Stimulated activated CD4-positive, alpha-beta T cell treated with anti-CD3 and anti-CD28 coated beads, Interleukin-1b, Interleukin-23, amount 100 ng/mL, for 4 hours (primary cell): ENCODE measurements at places on chromosomes 11 and 22.

DNA sequence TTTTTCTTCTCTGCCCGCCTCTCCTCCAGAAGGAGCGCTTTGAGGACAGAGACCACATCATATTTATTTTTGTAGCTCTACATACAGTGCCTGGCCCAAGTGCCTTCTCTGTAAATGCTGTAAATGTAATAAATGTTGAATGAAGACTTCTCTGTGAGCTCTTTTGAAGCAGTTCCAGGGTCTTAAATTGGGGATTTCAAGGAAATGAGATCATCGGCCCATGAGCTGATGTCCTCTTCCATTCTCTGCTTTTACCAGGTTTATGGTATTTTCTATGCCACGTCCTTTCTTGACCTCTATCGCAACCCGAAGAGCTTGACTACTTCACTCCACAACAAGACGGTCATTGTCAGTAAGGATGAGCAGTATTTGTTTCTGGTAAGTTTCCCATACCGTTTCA is 165.7 kb upstream of the SORL1-AS1 start:
- no peak for DNase-seq

DNA sequence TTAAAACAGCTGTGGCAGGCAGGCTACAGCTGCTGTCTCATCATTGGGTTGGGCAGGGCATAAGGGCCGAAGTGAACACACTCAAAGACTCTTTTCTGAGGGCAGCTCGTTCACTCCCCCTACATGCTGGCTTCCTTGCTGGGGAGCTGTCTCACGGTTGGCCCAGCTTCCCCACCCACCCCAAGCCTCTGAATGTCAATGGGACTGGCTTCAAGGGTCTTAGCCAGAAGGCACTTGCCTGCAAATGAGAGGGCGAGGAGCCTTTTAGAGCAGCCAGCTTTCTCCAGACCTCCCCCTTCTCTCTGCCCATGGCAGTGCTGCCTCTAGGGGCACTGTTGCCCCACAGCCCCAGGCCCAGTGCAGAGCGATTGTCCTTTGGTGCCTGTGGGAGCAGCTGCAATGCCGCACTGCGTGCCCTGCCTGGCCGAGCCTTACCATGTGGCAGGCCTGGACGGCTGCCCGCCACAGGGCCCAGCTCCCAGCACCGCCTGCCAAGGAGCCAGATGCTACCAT is 94.7 kb upstream of the RASSF10 start:
- DNase-seq: no peak

- no peak for DNase-seq
Observed at GRCh38 chr11:2382129-2382517, 5.0 kb downstream of the CD81 start.

DNA sequence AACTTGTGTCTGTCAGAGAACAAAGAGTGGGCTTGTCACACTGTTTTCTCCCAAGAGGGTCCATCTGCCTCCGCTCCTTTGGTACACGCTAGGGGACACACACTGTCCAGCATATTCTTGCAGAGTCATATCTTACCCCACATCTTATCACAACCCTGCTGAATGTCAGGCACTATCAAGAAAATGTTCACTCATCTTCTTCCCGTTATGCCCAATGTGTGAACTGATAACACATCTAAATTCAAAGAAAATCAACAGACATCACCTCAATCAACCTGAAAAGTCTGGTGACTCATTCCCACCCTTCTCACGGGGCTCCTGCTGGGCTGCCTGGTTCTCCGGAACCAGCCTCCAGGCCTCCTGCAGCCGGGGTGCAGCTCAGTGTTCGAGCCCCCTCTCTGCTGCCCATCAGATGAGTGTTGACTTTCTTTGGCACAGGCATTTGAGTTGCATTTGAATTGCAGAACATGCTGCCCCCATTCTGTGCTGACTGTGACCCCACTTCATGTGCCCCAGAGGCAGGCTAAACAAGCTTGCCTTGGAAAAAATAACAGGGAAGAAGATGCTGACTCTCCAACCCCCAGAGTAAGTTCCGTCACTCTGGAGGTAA is 19.4 kb downstream of the GRAP2 start:
- DNase-seq: peak; percentile 48

GRCh38 chr11:66328302-66329144 is 7.7 kb downstream of the RIN1 start:
- peak; percentile 78 for DNase-seq

DNA sequence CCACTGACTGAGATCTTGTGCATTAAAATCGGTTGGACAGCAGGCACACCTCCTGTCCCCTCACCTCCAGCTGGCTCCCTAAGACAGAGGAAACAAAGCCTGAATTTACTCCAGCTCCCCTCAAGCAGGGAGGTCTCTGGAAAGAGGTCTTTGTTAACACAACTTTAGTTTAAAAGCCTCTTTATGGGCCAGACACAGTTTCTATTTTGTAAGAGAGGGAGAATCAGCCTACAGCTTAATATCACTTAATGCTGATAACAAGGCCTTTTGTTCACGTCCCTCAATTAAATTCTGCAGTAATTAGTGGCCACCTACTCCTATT is 36.3 kb downstream of the PLEKHA7 start:
- no peak for DNase-seq

- no peak for DNase-seq
Observed at GRCh38 chr11:107018902-107019493, 722 bp upstream of the GUCY1A2 start.

DNA sequence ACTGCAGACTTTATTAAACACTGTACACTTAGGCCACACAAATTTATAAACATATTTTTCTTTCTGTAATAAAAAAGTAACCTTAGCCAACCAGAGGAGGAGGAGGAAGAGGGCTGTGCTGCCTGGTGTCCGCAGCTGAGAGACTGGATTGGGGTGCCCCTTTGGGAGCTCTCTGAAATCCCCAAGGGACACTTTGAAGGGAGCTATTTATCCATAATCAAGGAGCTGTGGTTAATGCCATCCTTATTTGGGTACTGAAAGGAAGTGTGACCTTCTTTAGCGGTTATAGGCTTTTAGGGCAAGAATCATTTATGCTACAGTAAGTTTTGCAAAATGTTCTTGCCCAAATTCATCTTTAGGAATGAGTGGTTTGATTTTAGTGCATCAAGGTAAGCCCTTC is 125.8 kb downstream of the RASSF10 start:
- no peak for DNase-seq

GRCh38 chr11:116360221-116360941 is 412.4 kb downstream of the BUD13 start:
- DNase-seq: no peak

- no peak for DNase-seq
Observed at GRCh38 chr11:64303109-64304031, 2.0 kb upstream of the ESRRA start.

GRCh38 chr22:29519996-29520395 is 33.6 kb downstream of the THOC5 start:
- no peak for DNase-seq

GRCh38 chr11:26014456-26015115 is 317.3 kb upstream of the ANO3 start:
- no peak for DNase-seq

DNA sequence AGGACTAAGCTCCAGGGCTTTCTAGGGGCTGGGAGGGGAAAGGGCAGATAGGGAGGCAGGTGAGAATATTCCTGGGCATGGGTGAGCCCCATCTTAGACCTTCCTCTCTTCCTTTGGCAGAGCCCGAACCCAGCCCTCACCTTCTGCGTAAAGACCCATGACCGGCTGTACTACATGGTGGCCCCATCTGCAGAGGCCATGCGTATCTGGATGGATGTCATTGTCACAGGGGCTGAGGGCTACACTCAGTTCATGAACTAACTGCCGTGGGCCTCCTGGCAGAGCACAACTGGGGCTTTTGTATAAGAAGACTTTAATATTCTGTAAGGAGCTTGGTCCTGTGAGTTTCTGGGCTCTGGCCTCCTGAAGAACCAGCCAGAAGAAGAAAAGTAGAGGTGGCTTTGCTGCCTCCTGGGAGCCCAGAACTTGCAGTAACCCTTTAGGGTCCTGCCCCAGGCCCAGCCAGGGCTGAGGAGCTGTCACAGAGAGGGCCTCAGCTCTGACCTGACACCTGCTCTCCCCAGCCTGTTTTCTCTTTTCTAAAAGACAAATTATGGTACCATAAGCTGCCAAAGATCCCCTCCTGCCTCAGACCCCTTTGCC is 22.8 kb downstream of the TREH start:
- no peak for DNase-seq

DNA sequence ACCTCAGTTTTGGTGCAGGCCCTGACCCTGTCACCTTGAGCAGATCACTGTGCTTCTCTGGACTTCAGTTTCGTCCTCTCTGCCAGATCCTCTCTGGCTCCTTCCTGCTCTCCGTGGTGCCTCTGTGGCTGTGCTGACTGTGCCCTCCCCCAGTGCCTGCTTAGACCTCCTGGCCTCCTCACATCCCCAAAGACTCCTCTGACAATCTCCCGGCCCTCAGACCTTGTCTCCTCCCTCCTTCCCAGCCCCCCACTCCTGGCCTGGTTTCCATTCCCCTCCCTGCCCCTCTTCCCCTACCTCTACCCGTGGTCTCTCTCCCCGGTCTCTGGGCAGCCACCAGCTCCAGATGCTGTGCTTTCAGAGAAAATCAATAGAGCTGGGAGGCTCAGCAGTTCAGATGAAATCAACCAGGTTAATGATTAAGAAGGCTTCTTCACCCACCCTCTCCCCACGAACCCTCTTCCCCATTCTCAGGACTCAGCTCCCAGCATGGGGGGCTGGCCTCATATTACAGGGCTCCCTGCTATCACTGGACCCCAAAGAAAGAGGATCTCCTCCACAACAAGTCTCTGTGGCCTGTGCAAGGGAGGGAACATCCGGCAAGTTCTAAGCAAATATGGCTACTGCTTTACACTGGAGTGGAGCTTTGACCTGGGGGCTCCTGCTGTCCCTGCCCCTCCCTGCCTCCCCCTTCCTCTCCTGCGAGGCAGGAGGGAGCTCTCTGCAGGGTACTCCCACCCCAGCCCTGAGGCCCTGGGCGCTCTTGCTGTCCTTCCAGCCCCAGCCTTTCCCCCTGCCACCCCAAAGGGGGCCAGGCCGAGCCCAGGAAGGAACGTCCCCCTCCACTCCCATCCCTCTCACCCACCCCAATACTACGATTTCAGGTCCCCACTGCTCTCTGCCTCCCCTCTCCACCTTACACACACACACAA is 8.5 kb downstream of the BACE1-AS start:
- no peak for DNase-seq

DNA sequence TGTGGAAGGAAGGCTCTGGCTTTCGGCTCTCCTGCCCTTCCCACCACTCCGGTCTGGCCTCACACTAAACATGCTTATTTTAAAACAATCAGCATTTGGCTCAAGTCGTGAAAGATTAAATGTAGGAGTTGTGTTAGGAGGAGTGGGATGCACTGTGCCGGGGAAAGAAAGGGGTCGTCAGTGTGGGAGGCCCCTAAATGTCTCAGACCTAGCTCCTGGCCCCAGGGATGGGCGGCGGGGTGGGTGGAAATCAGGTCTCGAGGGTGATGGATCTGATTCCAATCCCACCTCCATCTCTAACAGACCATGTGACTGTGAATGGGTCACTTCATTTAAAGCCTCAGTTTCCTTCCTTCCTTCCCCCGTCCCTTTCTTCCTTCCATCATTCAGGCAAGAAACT is 6.9 kb upstream of the SHISAL1 start:
- DNase-seq: no peak

GRCh38 chr11:124302347-124303125 is 11.2 kb downstream of the OR8D1 start:
- DNase-seq: no peak

- no peak for DNase-seq
Observed at GRCh38 chr11:13721760-13722159, 53.3 kb downstream of the FAR1 start.

GRCh38 chr11:2089536-2090165 is 49.5 kb downstream of the IGF2 start:
- DNase-seq: no peak

- no peak for DNase-seq
Observed at GRCh38 chr11:73656985-73657384, 10.6 kb downstream of the PLEKHB1 start.

- DNase-seq: no peak
Observed at GRCh38 chr11:2534134-2534956, 89.5 kb downstream of the KCNQ1 start.

DNA sequence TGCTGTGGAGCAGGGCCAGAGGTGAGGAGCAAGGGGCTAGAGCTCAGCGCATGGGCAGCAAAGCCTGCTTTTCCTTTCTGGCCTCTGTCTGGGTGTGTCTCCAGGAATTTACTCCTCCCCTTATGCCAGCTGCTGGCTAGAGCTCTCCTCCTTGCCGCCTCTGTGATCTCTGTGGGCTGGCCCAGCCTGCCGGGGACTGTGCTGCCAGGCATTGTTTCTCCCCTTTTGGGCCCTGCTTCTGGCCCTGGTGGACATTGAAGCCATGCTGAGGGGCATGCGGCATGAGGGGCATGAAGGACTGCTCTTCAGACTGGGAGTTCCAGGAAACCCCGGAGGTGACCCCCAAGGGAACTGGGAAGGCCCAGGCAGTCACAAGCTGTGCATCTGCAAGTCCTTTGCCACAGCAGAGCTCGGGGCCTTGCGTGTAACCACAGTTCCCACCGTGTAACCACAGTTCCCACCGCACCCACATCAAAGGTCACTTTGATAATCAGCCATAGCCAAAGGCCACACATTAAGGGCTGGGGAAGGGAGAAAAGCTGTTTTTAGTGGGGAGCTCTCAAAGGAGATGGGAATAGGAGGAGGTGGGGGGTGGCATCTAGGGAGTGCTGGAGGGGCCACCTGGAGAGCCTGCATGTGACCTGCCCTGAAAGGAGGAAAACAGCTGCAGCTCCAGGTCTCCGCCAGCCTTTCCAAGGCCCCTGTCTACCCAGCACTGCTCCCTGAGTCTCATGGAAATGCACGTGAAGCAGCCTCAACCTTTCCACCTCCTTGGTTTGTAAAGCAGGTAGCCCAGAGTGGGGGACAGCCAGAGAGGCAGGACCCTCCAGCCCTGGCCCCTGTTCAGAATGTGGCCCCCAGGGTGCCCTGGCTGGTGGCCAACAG is 62.3 kb downstream of the PPFIBP2 start:
- DNase-seq: no peak

DNA sequence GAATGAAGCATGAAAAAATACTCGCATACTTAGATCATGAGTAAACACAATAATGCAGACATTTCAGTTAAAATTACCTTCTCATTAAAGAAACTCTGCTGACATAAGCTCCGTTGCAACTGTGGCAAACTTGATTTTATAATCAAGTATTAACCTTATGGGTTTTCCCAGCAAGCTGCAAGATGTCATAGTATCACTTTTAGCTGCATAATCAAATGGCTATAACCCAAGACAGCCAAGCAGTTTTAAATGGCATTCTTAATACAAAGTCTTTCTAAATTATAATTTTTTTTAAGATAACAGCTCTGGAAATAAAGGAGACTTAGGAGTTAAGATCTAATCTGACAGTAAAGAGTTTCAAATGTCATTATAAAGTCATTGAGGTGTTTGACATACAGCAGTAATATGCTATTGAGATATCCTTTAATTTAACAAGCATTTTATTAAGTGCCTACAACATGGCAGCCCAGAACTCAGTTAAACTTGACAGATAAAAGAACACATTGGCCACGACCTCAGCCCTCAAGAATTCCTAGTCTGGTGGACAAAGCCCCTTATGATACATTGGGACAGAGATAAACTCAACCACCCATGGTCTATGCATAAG is 163.1 kb upstream of the FAT3 start:
- DNase-seq: no peak

GRCh38 chr22:22954656-22955055 is 67.0 kb downstream of the IGLL5 start:
- DNase-seq: no peak

GRCh38 chr11:20227631-20228030 is 67.4 kb upstream of the DBX1 start:
- DNase-seq: no peak
